Non-pigmented ciliary epithelial cell (primary cell): ENCODE measurements at places on chromosomes 2 and 18.

DNA sequence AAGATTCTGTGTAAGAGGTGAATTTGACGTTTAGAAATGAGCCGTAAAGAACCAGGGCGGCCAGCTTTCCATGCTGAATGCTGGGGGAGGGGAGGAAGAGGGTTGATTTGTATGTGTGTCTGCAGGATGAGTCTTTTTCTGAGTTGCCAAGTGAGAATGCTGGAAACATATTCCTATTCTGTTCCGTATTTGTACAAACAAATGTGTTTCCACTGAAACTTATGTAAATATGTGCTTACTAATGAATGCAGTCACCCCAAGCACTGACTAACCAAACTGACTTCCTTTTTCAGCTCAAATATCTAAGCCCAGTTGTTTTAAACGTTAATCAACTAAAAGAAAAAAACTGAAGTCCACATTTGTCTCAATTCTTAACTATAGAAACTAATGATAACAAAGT is 74.9 kb upstream of the APCDD1 start:
- no peak for DNase-seq

DNA sequence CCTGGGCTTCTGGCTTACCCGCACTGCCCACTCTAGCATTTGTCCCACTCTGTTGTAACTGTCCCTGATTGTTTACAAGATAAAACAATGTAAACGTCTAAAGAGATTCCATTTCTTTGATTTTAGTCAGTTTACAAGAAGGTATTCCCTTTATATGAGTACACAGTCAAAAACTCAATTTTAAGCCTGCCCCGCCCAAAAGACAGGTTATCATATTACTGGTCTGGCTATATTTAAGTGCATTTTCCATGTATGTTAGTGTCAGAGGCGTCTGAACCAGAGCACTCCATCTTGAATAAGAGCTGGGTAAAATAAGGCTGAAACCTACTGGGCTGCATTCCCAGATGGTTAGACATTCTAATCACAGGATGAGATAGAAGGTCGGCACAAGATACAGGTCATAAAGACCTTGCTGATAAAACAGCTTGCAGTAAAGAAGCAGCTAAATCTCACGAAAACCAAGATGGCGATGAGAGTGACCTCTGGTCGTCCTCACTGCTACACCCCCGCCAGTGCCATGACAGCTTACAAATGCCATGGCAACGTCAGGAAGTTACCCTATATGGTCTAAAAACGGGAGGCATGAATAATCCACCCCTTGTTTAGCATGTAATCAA is 15.0 kb downstream of the GPR45 start:
- no peak for DNase-seq

DNA sequence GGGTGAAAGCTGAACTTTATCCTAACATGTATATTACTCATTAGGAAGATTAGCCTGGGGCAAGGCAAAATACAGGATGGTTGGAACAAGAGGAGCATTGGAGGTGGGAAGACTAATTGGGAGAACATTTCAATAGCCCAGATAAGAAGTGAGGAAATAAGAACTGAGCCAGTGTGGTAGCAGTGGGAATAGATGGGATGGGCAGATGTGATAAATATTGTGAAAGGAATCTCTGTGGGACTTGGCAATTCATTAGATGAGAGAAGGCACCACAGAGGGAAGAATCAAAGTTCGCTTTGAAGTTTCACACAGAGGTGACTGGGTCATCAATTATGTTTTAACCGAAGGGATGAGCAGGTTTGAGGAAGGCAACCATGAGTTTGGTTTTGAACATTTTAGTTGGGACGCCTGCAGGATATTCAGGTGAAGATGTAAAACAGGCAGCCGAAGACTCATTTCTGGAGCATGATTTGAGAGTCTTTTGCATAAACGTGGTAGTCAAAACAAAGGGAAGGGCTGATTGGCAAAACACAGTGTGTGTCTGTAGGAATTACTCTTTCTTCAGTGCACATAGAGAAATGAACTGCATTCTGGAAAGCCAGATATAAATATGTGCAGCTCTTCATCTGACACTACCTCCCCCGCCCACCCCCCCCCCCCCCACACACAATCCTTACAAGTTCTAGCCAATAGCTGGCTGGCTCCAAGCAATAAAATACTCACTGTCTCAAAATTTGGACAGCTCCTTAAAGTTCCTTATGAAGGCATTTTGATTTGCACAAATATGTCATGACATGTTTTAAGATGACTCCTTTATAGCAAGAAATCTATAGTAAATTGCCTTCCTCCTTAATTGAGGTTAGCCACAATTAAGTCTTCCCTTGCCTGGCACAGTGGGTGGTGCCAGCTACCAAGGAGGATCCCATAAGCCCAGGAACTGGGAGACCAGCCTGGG is 1.9 kb upstream of the SLC1A4 start:
- no peak for DNase-seq

- DNase-seq, result no peak
Observed at GRCh38 chr2:110997331-110998045, 123.2 kb upstream of the BCL2L11 start.

DNA sequence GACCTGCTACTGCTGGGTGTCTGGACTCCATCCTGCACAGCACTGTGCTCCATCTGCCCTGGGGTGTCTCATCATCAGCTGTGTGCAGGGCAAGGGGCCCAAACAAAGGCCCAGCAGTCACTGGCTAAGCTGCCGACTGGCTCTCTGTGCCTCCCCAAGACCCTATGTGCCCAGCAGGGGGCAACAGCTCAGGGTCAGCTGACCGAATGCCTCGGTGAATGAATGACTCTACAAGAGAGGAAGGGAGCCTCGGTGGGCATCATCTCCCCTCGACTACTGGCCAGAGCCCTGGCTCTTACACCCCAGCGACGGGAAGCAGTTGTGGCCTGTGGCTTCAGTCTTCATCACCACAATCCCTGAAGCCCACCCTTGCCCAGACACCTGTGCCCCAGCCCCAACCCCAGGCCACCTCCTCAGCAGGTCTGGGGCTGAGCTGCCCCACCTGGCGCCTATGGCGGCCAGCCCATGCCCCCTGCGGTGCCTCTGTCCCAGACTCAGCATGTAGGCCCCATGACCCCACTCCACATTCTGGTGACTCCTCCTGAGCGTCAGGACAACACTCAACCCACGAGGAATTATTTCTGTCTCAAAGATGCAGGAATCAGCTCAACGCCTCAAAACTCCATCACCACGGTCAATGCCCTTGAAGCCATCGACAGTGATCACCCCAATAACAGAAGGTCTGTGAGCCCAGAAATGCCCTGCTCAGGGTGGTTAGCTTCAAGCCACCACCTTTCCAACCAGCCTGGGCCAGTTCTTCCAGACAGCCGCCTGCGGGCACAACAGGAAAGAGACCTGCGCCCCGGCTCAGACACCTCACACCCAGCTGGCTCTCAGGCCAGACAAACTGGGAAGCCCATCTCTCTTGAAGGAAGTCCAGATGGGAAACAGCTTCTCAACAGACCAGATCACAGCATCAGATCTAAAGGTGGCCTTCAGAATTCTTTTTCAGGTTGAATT is 1.6 kb upstream of the GPR17 start:
- no peak for DNase-seq

DNA sequence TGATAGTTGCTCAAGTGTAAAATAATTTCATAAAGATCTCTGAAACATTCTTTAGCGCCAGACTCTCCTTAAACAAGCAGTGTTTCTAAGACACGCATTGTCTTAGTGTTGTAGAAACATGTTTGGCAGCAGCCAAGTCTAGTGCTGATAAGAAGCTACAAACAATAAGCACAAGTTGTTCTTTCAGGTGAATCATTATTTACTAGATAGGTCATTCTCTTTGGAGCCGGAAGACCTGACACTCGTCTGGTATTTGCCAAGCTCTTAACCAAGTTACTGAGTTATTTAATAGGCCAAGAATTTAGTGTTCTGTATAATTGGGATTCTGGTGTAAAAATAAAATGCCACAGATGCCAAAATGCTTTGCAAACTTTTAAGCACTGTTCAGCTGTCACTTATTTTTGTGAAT is 852.1 kb downstream of the CPS1 start:
- peak; percentile 43 for DNase-seq

DNA sequence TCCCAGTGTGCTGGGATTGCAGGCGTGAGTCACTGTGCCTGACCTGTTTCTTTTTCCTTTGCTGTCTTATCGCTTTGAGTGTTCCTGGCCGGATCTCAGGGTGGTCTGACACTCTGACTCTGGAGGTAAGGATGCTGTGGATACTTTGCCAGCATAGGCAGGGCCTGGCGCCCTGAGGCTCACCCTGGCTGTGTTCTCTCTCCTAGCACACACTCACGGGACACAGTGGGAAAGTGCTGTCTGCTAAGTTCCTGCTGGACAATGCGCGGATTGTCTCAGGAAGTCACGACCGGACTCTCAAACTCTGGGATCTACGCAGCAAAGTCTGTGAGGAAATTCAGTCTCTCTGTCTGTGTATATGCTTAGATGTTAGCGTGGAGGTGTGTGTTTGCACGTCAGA is 18.0 kb upstream of the SAG start:
- DNase-seq, result no peak

- DNase-seq, result no peak
Observed at GRCh38 chr18:75521816-75522215, 94.3 kb upstream of the SMIM21 start.

DNA sequence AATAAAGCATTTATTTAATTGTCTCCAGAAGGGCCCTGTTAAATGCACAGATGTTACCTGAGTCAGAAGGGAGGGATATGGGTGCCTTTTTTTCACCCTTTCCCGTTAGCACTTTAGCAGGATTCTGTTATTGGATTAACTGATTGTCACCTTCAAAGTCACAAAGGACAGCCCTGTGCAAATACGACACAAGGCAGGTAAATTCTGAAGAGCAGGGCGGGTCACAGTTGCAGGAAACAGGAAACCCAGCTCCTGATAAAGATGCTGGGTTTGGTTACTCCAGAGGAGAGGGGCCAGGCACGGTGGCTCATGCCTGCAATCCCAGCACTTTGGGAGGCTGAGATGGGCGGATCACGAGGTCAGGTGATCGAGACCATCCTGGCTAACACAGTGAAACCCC is 11.4 kb upstream of the PKDCC start:
- no peak for DNase-seq

GRCh38 chr2:189118386-189118785 is 61.2 kb downstream of the COL5A2 start:
- no peak for DNase-seq

DNA sequence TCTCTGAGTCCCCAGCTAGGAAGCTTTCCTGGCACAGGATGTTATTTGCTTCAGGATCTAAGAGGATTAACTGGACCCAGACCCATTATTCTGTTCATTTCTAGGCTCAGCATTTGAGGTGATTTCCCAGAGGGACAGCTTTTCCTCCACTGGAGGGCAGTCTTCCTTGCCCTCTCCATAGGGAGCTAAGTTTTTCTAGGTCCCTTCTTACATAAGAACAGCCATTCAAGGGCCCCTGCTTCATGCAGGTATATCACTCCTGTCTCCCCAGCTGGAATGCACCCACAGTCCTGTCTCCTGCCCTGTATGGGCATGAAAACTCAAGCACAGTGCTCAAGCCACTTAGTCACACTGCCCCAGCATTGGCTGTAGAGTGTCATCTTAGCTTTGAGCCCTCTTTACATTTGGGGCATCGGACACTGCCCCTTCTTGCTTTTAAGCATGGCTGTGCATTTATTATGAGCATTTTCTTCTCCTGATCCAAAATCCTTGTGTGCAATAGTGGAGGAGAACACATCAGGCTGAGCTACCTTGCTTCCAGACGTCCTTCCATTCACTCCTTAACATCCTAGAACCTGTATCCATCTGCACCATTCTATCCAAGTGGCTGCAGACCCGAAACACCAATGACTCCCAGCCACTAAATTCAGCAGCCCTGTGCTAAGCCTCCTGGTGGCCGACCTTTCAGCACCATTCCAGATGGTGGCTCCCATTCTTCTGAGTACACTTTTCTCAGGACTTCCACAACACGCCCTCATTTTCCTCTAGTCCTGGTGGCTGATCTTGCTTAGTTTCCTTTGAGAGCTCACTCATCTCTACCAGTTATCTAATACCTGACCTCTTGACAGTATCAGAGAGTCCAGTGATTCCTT is 80.0 kb downstream of the COPS8 start:
- no peak for DNase-seq

GRCh38 chr2:42754021-42754775 is 9.7 kb downstream of the OXER1 start:
- DNase-seq, result no peak

DNA sequence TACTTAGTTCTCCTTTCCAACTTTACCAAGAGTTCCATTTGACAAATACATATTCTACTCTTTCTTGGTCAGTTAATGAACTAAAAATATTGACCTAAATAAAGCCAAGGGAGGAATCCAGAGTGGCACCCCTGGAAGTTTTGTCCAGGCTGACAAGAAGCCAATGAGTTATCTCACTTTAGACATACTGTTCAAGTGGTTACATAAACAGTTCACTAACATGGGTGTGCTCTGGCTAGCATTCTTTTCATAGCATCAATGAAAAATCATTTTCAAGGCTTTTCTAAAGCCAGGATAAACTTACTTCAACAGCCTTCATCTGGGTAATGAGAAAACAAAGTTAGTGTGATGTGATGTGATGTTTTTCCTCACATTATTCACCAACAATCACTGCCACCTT is 649.4 kb downstream of the TDRD15 start:
- DNase-seq, result no peak

DNA sequence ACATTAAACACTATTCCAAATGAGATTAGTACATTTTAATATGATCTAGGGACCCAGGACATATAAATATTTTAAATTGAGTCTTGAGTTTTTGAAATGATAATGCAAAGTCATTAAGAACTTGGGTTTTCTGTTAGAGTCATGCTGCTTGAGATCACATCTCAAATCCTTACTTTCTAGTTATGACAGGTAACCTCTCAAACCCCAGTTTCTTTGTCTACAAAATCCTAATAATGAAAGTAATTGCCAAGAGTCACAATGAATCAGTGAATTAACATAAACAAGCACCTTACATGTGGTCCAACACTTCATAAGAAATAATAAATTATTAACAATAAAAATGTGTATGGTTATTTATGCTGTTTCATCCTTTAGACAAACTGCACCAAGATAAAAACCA is 607.6 kb downstream of the LRP1B start:
- DNase-seq, result no peak

DNA sequence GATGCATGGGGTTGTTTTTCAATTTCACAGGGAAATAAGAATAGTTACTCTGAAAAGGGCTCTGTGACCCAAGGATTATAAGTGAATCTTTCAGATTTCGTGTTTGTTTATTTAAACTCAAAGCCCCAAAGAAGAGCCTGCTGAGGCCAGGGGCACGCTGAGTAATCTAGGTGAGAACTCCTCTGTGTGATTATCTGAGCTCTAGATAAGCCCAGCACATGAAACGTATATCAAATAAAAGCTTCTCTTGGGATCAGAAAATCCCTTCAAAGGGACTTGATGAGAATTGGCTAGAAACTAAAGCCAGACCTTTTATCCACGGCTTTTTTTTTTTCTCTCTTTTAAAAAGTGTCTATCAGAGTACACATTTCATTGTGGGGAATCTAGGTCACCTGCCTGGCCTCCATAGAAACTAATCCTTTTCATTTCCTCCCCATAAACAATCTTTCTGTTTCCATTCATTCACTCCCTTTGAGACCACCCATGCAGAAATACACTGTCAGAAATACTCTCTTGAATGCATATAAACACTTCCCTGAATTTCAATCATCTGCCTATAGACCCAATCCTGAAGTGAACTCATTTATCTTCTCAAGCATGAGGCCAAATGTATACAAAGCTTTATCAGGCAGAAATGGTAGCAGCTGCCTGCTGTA is 137.4 kb downstream of the RIT2 start:
- no peak for DNase-seq
